ENCODE measurements at places on chromosomes 5 and 9.

GRCh38 chr9:69186841-69187611 is 12.9 kb downstream of the TJP2 start:
- DNase-seq = no peak

- DNase-seq = no peak
Observed at GRCh38 chr5:122400938-122401337, 88.9 kb downstream of the SNCAIP start.

DNA sequence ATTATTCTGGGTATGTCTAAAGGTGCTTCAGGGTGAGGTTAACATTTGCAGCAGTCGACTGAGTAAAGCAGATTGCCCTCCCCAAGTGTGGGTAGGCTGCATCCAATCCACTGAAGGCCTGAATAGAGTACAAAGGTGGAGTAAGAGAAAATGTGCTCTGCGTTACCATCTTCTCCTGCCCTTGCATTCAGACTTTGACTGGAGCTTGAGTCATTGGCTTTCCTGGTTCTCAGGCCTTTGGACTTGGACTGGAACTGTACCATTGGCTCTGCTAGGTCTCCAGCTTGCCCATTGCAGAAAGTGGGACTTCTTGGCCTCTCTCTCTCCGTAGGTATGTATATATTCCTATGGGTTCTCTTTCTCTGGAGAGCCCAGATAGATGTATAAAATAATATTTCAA is 120.9 kb upstream of the CNTLN start:
- no peak for DNase-seq

GRCh38 chr5:56833325-56833724 is 18.0 kb downstream of the MAP3K1 start:
- DNase-seq = peak; percentile 20

- no peak for DNase-seq
Observed at GRCh38 chr9:137445930-137446431, 4.8 kb upstream of the ENTPD8 start.

- DNase-seq = no peak
Observed at GRCh38 chr9:82565188-82565969, 497.6 kb downstream of the RASEF start.

DNA sequence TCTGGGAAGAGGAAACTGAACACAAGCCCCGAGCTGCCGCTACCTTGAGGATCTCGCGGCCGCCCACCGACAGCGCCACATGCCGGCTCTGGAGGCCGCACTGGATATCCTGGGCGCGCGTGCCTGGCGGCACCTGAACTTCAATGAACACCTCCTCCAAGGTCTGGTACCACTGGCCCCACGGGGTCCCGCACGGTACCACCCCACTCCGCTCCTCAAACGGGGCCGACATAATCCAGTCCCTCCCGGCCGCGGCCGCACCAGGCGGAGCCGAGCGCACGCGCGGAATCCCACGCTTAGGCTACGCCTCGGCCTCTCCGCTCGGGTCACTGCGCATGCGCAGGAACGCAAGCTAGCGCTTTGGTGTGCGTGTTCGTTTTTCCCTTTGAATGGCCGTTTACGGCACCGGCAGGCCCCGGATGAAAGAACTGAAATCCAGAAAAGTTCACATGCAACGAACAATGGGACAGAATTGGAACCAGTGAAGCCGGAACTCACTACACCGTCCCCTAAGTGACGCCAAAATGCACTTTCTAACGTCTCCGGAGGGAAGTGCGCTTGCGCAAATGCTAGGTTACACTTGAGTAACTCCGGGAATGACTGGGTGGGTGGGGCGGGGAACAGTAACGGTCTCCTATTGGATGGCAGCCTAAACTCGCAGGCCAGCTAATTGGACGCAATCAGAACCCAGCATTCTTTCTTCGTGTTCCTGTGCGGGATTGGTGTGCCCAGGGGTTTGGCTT is at the start of gene NUDCD2:
TSS of gene NUDCD2 (minus strand) at position 284 of the 743 bp plus-strand sequence. CDS start at position 232, 52 bp downstream.
- peak; percentile 88 for DNase-seq

- no peak for DNase-seq
Observed at GRCh38 chr9:34203992-34204635, 25.3 kb downstream of the UBAP1 start.

DNA sequence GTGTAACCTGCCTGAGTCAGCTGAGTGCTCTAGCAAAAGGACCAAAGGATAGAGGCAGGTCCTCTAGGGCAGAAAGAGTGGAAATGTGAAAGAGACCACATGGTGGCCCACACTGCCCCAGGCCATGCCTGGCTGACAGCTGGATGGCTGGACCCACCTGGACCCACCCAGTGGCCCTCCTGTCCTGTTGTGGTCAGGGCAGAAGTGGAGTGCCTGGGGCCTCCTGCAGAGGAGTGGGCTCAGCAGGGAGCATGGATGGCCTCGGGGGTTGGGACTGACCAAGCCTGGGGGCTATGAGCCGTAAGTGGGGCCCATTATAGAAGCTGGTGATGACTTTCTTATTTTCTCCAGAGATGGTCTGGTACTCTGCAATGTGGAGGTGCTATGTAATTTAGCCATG is 55.7 kb upstream of the FAM120AOS start:
- DNase-seq = peak; percentile 47
